ENCODE measurements at places on chromosomes 4 and X.

DNA sequence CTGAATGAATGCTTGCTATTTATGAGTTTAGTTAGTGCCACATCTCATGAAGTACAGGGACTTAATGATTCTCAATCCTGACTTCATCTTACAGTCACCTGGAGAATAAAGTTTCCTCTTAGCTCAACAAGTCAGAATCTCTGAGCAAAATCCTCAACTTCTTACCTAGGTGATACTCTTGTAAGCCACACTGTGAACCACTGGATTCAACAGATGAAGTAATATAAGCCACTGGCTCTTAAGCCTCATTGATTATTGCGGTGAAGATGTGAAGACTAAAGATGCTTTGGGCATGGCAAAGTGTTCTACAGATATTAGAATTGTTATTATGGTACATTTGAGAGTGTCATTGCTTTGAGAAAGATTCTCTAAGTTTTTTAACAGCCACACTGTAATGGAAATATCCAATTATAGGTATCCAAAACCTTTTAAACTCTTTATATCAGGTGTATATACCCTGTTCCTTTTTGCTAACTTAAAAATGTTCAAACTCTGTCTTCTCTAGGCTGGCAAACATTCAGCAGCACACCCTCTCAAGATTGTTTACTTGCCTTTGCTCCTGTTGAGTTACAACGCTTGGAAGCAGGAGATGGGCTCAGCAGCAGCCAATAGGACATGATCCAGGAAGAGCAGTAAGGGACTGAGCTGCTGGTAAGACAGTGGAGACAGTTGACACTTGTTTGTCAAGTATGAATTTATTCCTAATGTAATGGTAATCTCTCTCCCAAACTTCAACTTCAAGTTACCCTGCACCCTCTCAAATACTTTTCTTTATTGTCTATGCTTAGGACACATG is 43.4 kb downstream of the TET2 start:
- DNase-seq, result no peak

DNA sequence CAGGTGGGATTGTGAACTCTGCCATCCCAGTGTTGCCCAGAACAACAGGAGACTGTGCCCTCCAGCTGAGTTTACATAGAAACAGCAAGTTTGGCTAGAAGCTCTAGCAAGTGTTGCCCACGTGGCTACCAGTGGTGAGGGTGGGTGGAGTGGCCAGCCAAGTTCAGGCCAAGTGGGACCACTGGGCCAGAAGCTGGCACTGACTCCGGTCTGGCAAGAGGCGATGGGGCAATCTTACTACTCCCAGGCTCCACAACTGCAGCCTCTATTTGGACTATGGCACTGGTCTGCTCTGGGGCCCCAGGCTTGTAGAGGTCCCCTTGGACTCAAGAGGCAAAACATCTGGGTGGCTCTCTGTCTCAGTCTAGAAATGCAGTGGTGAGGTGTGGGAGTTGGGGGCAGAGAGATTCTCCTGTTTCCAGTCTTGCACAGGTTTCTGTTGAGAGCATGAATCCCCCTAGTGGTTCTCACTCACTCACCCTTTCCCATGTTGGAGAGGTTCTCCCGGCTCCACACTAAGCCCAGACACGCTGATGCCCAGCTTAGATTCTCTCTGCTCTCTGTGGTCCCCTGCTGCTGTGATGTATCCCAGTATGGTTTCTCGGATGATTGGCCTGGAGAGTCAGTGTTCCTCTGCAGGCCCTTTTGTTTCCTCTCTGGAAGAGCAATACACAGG is 615.3 kb downstream of the PDHA2 start:
- DNase-seq, result no peak

- DNase-seq, result no peak
These were observed 92.6 kb downstream of the ASB9 start for GRCh38 chrX:15177316-15177715.

DNA sequence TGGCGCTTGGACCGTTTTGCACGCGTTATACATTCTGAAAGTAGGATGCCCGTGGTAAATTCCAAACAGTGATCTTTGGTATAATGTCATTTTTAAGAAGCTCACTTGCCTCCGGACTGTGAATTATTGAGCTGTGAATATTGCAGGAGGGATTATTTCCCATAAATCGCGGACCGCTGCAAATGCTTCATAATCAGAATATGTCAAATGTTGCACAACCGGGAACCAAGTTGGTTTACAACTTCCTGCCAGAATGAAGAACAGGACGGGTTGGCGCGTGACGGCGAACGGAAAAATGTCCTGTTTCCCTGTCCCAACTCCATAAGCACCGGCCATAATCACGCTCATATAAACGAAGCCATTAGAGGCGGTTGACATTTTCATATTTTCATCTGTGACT is 67.6 kb downstream of the SHOX start:
- no peak for DNase-seq

DNA sequence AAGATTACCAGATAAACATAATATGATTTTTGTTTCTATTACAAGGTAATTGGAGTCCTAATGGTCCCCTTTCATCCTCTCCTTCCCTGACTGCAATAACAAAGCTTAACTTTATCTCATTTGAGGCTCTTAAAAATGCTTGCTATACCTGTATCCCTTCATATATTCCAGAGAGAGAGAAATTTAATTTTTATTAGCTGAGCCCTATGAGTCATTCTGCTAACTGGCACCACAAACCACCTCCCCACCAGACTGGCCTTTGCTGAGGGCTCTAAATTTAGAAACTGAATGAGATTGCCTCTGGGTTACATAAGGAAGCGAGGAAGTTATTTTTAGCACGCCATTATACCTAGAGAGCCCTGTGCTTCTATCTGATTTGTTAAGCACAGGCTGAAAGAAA is 27.4 kb downstream of the CBLL2 start:
- no peak for DNase-seq

DNA sequence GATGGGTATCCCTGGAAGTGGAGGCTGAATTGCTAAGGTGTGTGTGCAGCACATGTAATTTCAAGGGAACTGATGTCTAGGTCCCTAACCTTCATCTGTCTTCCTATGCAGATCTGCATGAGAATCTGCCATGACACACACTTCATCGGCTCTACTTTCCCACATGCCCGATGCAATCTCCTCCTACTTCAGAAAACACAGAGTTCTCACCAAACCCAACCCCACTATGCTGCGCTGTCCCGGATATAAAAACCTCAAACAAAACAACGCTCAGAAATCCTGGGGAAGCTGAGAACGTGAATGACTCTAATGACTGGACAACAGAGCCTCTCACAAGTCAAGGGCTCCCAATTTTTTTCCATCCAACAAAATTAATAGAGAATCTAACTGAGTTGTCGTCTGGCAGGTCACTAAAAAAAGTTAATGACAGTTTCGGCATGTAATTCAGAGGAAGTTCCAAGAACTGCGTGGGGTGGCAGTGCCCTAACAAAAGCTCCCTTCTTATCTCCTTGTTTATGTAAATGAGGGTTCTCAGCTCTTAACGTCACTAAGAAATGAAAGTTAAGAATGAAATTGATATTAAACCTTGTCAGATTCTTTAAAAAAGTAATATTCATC is 39.0 kb downstream of the STX18 start:
- DNase-seq, result peak; percentile 5

GRCh38 chr4:8688041-8688907 is 95.7 kb downstream of the CPZ start:
- DNase-seq, result no peak

- no peak for DNase-seq
These were observed 222.8 kb downstream of the FRMPD4 start for GRCh38 chrX:12360986-12361598.

- DNase-seq, result no peak
These were observed 49.3 kb downstream of the WDR19 start for GRCh38 chr4:39231660-39232059.

DNA sequence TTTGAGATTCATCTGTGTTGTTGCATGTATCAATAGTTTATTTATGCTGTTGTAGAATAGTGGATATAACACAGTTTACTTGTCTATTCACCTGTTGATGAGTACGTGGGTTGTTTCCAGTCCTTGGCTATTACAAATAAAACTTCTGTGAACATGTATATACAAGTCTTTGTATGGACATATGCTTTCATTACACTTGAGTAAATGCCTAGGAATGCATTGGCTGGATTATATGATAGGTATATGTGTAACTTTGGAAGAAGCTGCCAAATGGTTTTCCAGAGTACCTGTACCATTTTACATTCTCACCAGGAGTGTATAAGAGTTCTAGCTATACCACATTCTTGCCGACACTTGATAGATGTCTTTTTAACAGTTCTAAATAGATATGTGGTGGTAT is 16.5 kb downstream of the ART3 start:
- DNase-seq, result no peak

DNA sequence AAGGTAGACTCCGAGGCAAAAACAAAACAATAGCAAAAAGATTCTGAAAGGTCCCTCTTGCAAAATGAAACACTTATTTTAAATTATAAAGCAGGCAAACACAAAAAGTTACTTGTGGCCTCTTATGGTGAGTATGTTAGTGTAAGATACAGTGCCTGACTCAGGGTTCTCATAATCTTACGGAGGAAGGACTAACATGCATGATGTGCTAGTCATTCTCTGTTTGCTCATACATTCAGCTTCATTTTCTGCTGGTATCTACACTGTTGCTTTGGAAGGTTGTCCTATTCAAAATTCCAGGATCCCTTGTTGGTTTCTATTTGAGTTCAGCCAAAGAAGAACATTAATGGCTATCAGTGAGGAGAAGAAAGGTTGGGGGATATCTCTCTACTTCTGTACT is 249.1 kb upstream of the FAM47A start:
- no peak for DNase-seq
